Activated CD4-positive, alpha-beta T cell treated with anti-CD3 and anti-CD28 coated beads, Interleukin-2, amount 10 ng/mL, durations not matched to agents 24 days and 14 days (primary cell): ENCODE measurements at places on chromosomes 5 and 9. TPM values are rescaled to one million over a fixed set of nuclear protein-coding genes. Genes with fewer than 3 reads are reported as not detected.

GRCh38 chr5:173733425-173733824, 117.0 kb upstream of the BOD1 start:
- H3K4me3 ChIP-seq = no peak overlapping the region
- no peak overlapping the region for H3K27ac ChIP-seq
- DNase-seq = no peak

DNA sequence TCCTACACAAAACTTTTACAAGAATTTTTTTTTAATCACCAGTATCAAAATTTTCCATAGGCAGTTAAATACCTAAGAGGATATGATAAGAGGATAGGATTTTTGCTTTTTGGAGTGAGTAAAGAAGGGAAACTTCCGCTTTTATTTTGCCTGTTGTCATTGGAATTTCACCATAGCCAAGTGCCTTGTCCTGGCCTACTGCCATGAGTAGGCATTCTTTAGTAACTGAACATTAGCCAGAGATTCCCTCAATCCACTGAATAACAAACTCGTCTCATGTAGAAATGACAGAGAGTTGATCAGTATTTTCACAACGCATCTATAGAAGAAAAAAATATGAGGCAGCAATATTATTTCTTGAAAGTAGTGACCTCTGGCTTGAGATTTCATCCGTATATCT, 289.6 kb upstream of the ADAMTSL1 start:
- H3K27me3 ChIP-seq = no peaks in the 10 kb centered on the region
- H3K36me3 ChIP-seq = no peaks in the 10 kb centered on the region
- H3K4me1 ChIP-seq = no peaks in the 10 kb centered on the region
- no peak overlapping the region for H3K27ac ChIP-seq
- no peak for DNase-seq
- H3K4me3 ChIP-seq = no peak overlapping the region

GRCh38 chr5:59765446-59765845, 128.1 kb downstream of the PDE4D start:
- no peak for DNase-seq
- no peak overlapping the region for H3K4me3 ChIP-seq
- peaks cover 38% of the 10 kb centered on the region for H3K27me3 ChIP-seq

GRCh38 chr5:75051217-75051751, 1.1 kb downstream of the GCNT4 start:
- H3K36me3 ChIP-seq = peaks cover 4% of the 10 kb centered on the region
- H3K4me3 ChIP-seq = peak overlapping the region; percentile 88

DNA sequence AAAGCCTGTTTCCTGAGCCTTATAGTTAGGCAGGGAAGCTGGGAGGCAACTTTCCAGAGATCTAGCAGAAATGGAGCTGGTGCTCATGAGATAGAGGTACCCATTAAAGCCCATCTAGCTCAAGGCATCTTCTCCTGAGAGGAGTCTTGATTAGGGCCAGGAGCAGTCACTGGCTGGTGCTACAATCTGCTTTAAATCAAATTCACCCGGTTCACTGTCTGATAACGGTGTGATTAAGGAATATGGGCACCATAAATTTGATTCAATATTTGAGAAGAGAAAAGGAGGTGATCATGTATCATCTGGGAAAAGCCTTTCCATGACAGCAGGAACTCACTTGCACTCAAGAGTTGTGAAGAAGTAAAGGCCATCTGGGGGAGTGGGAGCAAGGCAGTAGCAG, 23.9 kb upstream of the NR5A1 start:
- H3K27me3 ChIP-seq = peaks cover 2% of the 10 kb centered on the region
- H3K27ac ChIP-seq = no peak overlapping the region
- H3K4me3 ChIP-seq = no peak overlapping the region
- no peak for DNase-seq
- H3K4me1 ChIP-seq = no peaks in the 10 kb centered on the region

DNA sequence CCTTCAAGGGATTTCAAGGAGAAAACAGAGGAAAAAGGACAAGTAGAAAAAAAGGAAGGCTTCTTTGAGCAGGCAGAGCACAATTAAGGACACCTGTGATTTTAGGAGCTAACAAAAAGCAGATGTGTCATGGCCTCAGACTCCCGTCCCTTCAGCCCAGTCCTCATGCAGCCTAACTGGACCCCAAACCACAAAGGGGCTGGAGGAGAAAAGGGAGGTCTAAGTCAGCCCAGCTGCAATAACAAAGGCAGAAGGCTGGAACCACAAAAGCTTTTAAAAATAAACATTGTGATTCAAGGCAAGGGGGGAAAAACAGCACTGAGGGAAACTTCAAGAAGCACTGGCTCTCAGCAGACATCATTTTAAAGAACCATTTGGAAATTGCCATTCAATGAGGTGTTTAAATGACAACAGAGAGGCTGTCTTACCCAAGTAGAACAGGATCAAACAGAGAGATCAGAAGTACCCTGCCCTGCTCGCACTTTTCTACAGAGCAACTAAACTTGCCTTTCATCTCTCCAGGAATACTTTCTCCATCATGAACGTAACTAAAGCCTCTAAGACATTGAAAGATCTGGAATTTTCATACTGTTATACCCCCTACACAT, 89.3 kb downstream of the SEMA5A start:
- no peaks in the 10 kb centered on the region for H3K27me3 ChIP-seq
- no peak overlapping the region for H3K4me3 ChIP-seq
- DNase-seq = no peak
- no peak overlapping the region for H3K27ac ChIP-seq

- no peak overlapping the region for H3K4me3 ChIP-seq
- H3K27me3 ChIP-seq = no peaks in the 10 kb centered on the region
- no peak overlapping the region for H3K27ac ChIP-seq
- H3K4me1 ChIP-seq = no peaks in the 10 kb centered on the region
These were observed 620.3 kb upstream of the WWC1 start for GRCh38 chr5:167671176-167671575.

The PCDHA13 gene
- not detected in 2 replicates for total RNA-seq
